Activated CD4-positive, alpha-beta T cell treated with anti-CD3 and anti-CD28 coated beads, Interleukin-10, Interleukin-2, amounts not matched to agents 100 ng/mL and 50 ng/mL, durations not matched to agents 16 hours and 8 hours (primary cell): ENCODE measurements at places on chromosomes 16 and 17.

GRCh38 chr17:61265397-61265796 lies 134.2 kb upstream of the TBX2 start:
- DNase-seq = no peak

GRCh38 chr17:55436224-55437158 lies 14.9 kb upstream of the MMD start:
- DNase-seq = no peak

DNA sequence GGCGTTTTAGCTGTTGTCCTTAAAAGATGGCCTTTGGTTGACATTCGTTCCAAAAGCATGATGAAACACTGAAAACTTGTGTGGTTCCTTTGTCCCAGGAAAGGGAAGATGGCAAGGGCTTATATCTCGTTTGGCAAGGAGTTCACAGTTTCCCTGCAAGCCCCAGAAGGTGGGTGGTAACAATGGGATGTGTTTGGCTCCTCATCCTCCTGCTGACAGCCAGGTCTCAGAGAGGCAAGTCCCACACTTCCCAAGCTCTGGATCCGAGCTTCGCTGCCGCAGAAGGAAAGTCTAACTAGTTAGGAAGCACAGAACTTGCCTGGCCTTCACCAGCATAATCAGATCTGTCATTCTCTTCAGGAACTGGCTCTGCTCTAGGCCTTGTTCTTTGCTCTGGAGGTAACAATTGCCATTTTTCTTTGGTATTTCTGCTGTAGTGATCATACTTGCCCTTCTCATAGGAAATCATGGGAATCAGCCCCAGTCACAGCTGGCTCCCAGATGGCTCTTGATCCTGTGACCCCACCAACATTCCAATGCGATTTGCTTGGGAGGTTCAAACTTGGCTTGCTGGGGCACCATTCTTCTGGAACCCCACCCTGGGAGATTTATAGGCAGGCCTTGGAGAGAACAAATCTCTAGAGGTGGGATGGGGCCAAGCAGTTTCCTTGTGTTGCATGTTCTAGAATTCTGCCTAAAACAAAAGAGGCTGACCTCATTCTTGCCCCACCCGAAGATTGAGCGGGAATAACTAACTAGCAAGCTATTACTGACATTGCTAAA lies 17.9 kb downstream of the KPNA2 start:
- no peak for DNase-seq

DNA sequence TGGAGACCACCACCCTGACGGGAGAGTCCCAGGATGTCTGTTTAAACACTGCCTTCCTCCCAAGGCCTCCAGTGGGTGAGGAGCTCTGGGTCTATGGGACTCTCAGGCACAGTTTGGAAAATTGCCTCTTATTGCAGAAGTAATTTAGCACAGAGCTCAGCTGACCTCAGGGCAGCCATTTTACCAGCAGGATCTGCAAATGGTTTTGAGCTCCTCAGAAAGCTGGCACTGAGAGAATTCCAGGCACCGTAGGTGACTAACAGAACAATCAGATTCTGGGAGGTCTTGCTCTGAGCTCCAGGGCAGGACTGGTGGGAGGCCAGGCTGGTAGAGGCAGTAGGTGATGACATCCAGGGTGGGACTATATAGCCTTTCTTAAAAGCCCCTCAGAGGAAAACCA lies 17.3 kb upstream of the C16orf74 start:
- no peak for DNase-seq

- no peak for DNase-seq
Measured at GRCh38 chr16:13633391-13633861, 286.5 kb upstream of the ERCC4 start.

GRCh38 chr17:66786107-66786506 lies 48.8 kb upstream of the CACNG5 start:
- DNase-seq = no peak

DNA sequence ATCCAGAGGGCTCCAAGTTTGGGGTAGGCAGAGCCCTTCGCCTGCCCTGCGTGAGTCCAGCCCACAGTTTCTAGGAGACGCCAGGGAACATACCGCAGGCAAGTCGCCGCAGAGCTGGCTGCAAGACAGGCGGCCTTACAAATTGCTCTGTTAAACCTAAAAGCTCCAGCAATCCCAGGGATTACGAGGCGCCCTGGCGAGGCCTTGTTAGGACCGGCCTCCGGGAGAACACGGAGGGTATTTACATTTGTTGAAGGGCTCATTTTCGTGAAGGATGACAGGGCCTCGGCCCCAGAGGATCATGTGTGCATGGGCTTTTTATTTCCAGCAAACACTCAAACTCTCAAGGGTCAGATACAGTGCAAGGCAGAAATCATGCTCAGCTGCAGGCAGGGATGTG lies 77.6 kb upstream of the FOXF1 start:
- no peak for DNase-seq

- DNase-seq = no peak
Measured at GRCh38 chr16:56547120-56547948, 17.5 kb upstream of the MT4 start.

DNA sequence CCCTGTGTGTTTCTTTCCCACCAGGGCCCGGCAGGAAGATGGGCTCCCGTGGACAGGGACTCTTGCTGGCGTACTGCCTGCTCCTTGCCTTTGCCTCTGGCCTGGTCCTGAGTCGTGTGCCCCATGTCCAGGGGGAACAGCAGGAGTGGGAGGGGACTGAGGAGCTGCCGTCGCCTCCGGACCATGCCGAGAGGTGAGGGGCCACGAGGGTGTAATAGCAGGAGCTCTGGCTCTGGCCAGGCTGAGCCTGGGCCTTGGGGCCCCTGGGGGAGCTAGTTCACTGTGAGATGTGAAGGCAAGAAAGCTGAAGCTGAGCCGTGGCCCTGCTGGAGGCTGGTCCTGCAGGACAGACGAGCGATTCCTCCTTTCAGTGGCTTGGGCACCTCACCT lies 20.0 kb downstream of the C1QTNF1 start:
- no peak for DNase-seq

DNA sequence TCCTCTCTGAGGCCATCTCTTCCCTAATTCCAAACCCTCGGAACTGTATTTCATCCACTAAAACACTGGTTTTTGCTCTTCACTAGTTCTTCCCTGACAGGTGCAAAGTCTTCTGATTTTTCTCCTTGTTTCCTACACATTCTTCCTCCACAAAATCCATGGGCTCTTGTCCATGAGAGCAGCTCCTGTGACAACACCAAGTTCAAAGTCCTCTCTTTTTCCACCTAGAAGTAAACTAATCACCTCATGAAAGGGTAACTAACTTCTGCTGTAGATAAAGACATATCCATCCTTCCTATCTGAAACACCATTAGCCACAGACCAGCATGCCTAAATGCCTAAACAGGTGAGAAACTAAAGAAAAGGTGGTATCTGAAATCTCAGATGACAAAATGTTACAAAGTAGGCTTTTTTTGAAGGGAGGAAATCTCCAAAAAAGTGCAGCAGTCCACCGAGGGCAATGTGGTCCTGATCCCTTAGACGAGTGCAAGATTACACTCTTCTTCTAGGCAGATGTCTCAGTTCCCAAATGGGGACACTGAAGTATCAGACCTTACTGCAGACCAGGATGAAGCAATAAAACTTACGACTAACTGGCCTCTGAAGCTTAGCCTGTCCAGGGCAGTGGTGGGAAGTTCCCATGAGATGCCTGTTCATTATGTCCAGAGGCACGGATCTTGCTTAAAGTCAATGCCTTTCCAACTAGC lies 2.8 kb downstream of the PIP4K2B start:
- DNase-seq = no peak

DNA sequence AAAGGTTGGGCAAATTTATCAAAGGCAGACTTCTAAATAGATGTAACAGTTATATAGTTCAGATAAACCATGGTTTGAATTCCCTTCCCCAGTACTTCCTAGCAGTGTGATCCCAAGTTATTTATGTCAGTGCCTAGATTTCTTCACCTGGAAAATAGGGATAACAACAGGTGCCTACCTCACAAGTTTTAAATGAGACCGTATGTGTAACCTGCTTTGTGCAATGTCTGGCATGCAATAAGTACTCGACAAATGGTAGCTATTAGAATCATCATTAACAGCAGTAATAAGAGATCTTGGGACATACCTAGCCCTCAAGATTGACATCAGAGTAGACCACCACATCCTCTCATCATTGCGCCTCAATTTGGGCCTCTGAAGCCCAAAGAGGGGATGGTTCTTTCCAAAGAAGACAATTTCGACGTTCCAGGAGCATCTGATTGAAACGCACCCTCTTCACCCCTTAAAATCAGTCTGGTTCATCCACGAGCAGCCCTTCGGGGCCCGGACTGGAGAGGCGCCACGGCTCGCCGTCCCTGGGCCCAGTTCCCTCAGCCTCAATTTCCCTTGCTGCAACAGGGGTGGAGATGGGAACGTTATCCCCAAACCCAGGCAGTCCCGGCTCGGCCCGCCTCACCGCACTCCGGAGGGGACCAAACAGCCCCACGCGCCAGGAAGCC lies 541 bp downstream of the ACACA start:
- no peak for DNase-seq

DNA sequence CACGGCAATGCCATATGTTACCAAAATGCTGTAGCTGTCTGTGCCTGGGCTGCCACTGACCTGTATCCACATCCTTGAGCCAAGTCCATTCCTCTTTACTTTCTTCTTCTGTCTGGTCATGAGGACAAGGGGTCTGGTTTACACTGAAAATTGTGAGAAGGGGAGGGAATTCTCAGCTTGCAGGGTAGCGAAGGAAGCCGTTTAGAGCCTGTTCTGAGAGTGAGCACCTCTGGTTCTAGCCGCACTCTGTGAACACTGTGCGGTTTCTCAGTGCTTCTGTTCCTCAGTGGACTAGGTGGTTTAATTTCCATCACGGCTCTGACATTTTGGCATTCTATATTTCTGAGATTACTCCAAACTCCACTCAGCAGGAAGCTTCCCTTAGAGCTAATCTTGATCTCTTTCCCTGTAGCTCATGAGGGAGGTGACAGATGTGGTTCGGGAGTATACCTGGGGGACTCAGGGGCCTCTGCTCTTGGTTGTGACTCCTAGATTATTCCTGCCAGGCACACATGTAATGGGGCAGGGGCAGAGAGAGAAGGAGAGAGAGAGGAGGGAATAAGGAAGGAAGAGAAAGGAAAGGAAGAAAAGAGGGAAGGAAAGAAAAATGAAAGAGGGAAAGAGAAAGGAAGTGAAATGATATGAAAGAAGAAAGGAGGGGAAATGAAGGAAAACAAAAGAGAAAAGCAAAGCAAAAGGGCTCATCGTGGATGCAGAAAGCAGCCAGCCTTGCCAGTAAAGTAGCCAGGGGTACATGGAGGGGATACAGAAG lies 14.2 kb upstream of the TBX21 start:
- peak; percentile 56 for DNase-seq

DNA sequence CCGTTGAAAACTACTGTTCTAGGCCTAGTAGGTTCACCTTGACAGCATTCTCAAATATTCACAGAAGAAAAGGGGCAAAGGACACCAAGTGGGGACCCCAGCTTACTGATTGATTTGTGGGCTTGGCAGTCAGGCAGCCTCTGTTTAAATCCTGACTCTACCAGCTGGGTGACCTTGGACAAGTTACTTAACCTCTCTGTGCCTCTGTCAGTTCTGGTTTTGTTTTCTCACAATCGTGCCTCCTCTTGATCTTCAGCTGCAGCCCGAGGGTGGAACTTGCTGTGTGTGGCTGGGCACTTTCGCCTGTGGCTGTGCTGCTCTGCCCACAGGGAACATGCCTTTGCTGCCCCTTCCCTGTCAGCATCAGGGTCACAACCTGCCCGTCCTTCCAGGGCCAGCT lies 17.8 kb downstream of the RAP1GAP2 start:
- peak; percentile 60 for DNase-seq

DNA sequence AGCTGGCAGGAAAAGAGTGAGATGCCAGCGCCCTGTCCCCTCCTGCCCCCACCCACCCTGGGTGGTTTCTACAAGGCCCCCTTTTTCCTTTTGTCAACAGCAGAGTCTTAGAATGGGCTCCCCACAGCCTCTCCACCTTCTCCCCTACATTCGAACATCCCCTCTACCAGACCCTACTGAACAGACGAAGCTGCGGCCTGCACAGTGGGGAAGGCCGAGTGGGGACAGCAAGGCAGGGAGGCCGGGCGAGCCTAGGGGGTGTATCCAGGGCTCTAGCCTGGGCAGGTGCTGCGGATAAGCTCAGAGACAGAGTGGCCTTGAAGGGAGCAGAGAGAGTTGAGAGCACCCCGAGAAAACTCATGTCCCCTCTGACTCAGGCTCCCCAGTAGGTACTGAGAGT lies 7.4 kb downstream of the ZACN start:
- no peak for DNase-seq

GRCh38 chr16:1865902-1866690 lies 5.9 kb downstream of the MEIOB start:
- no peak for DNase-seq

DNA sequence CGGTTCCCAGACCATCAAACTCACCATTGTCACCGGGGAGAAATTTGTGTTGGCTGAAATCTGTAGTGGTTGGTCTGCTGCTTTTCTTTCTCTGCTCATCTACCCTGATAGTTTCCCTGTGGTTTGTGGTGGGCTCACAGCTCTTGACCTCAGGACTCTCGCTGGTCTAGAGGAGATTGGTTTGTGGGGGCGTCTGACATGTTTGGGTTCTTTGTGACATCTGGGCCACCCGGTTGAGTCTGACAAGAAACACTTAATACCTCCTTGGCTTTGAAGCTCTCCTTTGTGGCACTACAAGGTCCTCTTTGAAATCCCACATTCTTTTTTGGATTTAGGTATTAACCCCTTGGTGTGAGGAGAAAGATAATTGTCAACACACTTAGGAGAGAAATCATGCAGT lies 662.0 kb downstream of the WWOX start:
- peak; percentile 42 for DNase-seq

DNA sequence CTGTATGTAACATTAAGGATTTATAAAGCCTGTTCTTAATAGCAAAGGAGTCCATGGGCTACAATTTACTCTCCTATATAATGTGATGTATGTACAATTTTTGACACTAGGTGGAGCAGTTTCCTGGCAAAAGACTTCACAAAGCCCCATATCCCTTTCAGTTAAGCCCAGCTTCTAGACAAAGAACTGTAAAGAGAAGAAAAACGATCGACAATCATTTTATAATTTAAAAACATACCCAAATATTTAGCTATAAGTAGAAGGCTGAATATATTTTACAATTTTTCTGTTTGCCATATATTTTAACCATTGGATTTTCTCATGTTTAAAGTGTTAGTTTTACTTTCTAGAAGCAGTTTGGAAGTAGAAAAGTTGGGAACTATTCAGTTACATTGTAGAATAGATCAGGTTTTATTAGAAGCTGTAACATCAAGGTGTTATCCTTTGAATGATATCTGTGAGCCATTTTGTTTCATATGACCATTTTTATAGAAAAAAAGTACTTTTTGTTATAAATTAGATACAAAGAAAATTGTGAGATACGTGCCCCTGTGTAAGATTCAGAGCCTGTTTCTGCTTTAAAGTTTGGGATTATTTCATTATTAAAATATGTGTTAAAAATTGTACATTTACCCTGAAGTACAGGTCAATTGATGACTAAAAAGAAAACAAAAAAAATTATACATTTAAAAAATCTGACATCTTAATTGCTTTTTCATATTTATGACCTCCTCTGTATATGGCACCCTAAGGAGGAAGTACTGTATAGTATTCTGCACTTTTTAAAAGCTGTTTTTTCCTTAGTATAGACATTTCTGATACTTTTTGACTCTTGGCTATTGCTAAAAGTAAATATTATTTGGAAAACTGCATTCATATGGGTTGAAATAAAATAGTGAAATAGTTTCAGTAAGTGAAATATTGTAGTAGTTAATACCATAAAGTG lies 46.3 kb downstream of the VMP1 start:
- DNase-seq = peak; percentile 88
